Stimulated activated CD8-positive, alpha-beta memory T cell treated with anti-CD3 and anti-CD28 coated beads, Interleukin-2, amount 100 ng/mL, for 1 hour (primary cell): ENCODE measurements at places on chromosomes 6 and 20.

GRCh38 chr6:35296931-35297600 is 552 bp upstream of the DEF6 start:
- no peak for DNase-seq

- DNase-seq, result no peak
These were observed 8.9 kb upstream of the SNRNP48 start for GRCh38 chr6:7580927-7581618.

GRCh38 chr6:143745166-143746133 is 67.7 kb downstream of the PHACTR2 start:
- DNase-seq, result no peak

GRCh38 chr6:78598966-78599365 is 268.4 kb upstream of the IRAK1BP1 start:
- DNase-seq, result no peak

DNA sequence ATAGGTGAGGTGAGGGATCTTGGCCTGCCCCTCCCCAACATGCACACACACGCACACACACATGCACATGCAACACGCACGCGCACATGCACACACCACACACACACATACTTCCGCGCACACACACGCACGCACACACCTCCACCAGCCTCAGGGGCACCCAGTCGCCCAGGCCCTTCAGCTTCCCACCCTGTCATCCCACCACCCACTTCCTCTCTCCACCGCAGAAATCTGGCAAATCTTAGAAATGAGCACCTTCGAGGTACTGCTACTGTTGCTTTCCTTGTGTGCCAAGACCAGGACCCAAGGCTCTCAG is 1.2 kb downstream of the SPDEF start:
- DNase-seq, result no peak

- DNase-seq, result no peak
These were observed 10.5 kb downstream of the DDRGK1 start for GRCh38 chr20:3193806-3194616.

DNA sequence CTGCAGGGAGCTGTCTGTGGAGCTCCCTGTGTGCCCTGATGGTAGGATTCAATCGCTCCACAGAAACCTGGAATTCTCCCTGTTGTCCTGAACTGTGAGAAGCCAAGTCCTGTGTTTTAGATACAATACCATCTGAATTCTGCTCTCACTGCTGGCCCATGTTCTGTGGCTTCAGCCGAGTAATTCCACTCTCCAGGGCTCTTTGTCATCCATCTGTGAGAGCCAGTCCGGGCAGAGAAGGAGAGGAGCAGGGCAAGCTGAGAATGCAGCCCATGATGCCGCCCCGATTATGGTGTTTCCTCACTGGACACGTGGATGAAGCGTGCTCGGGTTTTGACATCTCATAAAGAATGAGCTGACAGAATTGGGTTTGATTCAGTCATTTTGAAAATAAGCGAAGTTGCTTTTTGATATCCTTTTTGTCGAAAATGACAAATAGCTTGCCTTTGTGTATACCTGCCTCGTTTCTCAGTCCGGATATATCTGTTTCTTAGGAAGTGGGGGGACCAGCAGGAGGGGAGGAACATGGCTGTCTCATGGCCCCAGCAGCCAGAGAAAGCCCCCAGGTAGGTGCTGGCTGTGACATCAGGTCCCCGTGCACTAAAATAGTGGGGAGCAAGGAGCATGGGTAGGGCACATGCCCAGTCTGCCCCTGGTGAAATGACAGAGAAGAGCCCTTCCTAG is 8.2 kb upstream of the CD93 start:
- no peak for DNase-seq

DNA sequence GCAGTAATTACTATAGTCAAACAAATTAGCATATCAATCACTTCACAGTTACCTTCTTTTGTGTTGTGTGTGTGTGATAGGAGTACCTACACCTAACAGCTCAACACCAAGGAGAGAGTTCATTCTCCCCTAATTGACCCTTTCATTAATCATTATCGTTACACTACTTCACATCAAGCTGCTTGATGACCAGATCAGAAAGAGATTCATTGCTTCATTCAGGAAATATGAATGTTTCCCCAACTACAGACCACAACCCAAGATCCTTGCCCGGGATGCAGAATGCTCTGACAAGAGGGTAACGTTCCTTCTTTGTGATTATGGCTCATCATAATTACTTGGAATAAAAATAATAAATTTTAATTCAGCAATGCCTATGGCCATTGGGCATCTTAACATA is 132.7 kb downstream of the PKHD1 start:
- DNase-seq, result no peak

DNA sequence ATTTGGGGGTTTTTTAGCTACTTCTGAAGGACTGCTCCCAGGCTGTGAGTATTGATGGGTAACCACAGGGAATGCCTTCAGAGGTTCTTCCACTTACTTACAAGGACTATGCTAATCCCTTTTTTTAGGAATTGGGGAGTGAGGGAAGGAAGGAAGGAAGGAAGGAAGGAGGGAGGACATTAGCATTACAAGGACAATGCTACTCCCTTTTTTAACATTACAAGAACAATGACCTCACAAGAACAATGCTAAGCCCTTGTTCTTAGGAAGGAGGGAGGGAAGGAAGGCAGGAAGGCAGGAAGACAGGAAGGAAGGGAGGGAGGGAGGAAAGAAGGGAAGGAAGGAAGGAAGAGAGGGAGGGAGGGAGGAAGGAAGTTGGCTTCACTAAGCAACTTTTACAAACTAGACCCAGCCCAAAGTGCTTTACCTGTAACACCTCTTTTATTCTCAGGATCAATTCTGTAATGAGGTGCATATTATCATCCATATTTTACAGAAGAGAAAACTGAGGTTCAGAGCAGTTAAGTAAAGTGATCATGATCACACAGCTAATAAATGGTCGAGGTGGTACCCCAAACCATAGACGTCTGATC is 446.8 kb upstream of the JARID2 start:
- no peak for DNase-seq

GRCh38 chr20:36206641-36207040 is 29.6 kb upstream of the AAR2 start:
- no peak for DNase-seq

- no peak for DNase-seq
These were observed 82.7 kb downstream of the CFAP61 start for GRCh38 chr20:20134941-20135575.

GRCh38 chr6:140078561-140079125 is 704.2 kb upstream of the CITED2 start:
- DNase-seq, result no peak

DNA sequence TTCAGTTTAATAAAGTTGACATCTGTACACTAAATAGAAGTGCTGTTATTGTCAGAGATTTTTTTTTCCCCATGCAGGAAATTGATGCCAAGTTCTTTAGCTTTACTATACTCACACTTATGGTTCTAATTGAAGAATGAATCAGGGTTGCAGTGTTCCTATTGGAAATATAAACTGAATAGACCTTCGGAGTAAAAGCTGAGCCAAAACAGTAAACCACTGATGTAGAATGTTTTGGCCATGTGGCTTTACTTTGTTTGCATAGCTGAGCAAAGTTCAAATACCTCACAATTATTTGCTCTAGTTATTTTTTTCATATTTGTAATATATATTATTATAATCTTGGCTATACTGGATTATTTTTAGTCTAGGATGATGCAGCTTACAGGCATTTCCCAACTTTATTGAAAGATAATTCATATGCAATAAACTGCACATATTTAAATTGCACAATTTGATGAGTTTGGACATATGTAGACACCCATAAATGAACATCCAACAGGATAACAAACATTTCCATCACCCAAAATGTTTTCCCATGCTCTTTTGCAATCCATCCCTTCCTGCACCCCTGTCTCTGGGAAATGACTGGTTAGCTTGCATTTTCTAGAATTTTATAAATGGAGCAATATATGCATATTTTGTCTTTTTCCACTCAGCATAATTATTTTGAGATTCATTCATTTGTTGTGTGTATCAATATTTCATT is 105.8 kb upstream of the NOX3 start:
- DNase-seq, result no peak

DNA sequence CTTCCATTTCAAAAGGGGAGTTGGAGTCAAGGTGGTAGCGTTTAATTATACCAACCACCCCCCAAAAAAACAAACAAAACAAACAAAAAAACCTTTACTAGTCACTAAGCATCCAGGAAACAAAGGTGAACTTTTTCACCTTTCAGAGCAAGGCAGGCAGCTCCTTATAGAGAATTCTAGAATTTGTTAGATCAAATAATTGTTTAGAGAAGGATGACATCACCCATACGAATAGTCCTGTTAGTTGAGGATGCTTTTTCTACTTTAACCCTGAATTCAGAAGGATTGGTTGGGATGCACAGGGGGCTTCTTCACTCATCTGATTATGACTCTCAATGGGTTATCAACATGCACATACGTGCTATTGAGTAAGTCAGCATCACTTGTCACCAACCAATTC is 44.3 kb downstream of the GNAS start:
- no peak for DNase-seq

GRCh38 chr20:62357187-62357667 is 9.9 kb downstream of the LAMA5 start:
- DNase-seq, result no peak

- no peak for DNase-seq
These were observed 155.9 kb downstream of the SLC24A3 start for GRCh38 chr20:19368351-19368750.

DNA sequence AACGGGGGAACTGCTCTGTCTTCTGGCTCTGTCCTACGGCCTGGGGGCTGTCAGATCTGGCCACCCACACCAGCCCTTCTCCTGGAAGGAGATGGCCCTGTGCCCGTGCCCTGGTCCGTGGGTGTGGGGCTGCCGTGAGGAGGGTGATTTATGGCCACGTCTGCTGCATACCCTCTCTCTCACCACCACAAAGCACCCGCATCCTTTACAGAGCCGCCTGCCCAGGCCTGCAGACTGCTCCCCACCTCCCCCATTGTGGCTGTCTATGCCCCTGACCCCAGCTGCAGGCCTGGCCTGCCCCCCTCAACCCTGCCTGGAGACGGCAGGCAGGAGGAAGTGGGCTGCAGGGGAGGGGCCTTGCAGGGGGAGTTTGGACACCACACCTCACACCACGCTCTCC is 72.7 kb upstream of the GATA5 start:
- no peak for DNase-seq

GRCh38 chr6:126770176-126770575 is 348.3 kb upstream of the RSPO3 start:
- DNase-seq, result no peak

DNA sequence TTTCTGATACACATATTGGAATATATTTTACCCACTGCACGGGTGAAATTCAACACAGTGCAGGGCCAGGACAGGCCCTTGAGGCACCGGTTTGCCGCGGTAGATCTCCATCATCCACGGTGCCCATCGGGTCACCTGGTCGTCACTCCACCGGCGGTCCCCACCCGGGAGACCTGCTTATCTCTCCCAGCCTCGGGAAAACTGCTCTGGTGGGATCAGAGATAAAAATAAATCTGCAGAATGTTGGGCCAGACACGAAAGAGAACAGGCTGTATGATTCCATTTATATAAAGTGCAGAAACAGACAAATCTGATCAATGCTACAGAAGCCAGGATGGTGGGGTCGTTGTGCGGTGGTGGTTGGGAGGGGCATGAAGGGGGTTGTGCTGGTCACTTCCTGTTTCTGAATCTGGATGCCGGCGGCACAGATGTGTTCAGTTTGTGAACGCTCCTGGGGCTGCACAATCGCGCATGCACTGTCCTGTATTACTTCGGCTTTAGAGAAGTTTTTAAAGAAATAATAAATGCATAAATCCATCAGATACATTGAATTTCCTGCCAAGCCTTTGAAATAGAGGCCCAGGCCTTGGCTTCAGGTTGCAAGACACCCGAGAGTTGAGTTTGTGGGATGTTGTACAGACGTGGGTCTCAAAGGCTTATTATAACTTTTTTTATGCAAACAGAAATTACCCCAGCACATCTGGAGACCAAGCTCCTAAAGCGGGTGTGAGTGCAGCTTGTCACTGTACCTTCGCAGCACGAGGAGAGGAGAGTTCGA is 54.3 kb downstream of the ANKRD60 start:
- DNase-seq, result no peak

DNA sequence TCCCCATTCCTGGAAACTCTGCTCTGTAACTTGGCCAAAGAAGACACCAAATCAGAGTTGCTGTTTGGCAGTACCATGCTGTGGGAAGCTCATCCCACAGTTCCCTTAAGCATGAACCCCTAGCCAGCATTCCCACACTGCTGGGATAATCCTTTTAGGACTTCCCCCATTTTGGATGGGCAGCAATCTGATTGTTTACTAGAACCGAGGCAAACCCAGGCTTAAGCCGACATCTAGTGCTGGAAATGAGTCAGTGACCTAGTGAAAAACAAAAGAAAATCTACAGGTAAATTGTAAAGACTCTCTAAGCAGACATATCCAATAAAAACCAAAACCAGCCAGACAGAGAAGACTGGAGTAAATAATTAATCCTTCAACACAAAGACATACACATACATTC is 5.2 kb downstream of the DNAH8 start:
- DNase-seq, result no peak

DNA sequence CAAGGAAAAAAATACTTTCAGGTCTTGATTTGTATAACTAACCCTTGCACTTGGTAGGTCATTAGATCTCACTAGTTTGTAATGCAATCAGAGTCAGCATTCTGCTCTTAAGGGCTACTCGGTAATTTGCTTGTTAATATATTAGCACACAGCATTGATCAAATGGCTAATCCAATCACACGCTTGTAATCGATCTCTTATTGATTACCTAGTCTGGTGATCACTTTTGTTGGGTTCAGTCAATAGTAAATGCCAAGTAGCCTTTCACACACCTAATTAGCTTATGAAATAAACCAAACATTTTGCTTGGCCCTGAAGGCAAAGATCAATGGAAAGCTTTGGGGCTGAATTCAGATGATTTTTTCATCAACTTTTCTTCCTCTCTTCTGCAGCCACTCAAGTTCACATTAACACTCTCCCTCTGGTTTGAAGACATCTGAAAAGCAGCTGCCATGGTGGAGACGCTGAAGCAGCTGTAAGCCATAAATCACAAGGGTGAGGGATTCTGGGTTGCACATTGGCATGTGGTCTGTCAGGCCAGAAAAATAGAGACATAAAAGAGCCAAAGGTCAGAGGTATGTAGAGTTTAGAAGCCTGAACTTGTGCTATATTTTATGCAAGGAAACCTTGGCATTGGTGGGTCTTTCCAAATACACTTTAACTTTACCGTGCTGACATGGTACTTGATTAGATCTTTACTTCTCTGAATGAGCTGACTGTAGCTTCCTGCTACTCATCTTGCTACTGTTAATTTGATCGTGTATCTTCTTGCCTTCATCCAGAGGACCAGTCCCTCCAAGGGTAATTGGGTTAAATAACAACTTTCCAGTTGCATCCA is 234.4 kb downstream of the SIM1 start:
- no peak for DNase-seq

DNA sequence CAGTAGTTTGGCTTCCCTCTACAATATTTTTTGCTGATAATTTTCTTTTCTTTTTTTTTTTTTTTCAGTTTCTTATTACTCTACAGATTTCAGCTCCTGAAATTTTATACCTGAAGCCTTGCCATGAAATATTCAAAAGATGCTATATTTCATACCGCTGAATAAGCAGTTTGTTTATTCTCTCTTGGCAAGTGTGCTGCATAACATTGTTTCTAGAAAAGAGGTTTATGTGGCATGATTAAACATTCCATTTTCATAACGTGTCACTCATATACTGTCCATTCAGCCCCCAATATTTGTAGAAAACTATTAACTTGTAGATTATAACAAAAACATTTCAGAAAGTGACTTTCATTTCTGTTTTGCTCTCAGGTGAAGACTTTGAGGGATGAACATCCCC is 174.4 kb upstream of the NOX3 start:
- DNase-seq, result no peak

- no peak for DNase-seq
These were observed 179.3 kb upstream of the DTNBP1 start for GRCh38 chr6:15841937-15842726.

- no peak for DNase-seq
These were observed 152.9 kb downstream of the AKAP7 start for GRCh38 chr6:131288214-131288613.
